Germinal center (tissue), 1 donor: ENCODE measurements at places on chromosomes 4 and X.

DNA sequence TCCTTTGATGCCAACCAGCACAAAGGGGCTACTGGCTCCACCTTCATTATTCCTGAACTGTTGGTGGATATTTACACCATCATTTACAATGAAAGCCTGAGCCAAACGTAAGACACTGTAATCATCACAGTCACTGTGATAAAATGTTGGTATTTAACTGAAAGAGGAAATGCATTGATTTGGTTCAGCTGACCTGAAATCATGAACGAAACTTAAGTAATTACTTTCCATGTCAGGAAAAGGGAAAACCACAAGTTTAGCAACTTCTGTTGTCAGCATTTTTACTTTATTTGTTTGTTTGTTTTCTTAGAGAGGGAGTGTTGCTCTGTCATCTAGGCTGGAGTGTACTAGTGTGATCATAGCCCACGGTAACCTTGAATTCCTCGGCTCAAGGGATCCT, 247.8 kb upstream of the FAM47A start:
- DNase-seq = no peak

DNA sequence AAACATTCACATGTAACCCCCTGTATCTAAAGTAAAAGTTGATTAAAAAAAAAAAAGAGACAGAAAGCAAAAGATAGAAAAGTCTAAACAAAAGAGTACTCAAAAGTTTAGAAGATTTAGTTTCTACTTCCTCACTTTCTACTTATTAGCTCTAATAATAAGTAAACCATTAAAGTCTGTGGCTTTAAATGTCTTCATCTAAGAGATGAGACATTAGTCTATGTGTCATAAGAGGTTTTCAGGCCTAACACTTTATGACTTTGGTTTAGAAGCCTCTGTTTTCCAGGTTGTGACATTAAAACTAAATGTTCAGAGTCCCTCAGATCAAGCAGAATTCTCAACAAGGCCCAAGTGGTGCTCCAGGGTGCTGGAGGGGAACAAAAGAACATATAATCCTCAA, 42.2 kb upstream of the GUCY1A1 start:
- DNase-seq = no peak

DNA sequence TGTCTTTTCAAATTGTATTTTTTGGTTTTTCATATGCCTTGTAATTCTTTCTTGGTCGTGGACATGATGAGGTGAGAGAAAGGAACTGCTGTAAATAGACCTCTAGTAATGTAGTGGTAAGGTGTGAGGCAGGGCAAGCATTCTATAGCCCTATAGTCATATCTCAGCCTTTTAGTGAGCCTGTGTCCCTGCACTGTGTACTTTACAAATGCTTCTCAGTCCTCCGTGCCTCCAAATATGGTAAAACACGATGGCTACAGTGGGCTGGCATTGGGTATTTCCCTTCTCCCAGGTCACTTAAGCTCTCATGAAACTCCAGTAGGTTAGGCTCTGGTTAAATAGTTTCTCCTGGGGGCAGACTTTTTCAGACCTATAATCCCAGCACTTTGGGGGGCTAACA, 57.9 kb upstream of the PLS3 start:
- no peak for DNase-seq

GRCh38 chr4:8737075-8737474, 134.6 kb downstream of the HMX1 start:
- no peak for DNase-seq

- DNase-seq = no peak
These were observed 11.2 kb downstream of the HNRNPD start for GRCh38 chr4:82362565-82362964.

GRCh38 chr4:26317766-26318165, 3.0 kb upstream of the RBPJ start:
- no peak for DNase-seq

DNA sequence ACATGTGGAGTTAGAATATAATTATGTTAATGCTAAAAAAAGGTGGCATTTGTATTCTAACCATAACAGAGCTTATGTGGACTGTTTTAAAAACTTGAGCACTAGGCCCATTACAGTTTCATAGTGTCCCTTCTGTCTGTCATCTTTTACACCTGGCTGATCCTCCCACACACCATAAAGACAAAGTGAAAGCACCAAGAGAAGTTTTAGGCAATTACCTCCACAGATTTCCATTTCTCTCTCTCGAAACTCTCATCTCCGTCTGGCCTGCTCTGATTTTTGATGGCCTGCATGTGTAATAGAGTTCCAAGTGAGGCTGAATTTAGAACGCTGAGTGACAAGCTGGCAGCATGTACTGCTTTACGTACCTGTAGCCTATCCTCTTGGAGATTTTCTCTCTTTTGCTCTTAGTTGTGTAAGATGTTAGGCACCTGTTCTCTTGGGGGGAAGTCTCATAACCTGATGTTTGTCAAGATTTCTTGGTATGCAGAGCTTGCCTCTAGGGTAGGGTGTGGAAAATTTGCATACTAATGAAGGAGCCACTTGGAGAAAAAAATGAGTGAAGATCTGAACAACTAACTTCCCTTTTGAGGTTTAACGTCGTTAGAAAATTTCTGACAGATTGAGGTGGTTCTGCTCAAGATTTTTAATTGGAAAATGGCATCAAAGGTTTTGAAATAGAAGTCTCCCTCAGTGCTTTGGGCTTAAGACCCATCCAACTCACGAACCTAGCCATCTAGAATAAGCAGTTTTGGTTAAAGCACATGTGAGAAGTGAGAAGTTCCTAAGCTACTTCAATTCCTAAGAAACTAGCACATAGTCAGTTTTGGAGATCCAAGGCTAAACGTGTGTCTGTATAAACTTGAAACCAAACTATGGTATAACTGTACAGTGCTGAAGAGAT, 57.6 kb upstream of the RAP1GDS1 start:
- peak; percentile 61 for DNase-seq

DNA sequence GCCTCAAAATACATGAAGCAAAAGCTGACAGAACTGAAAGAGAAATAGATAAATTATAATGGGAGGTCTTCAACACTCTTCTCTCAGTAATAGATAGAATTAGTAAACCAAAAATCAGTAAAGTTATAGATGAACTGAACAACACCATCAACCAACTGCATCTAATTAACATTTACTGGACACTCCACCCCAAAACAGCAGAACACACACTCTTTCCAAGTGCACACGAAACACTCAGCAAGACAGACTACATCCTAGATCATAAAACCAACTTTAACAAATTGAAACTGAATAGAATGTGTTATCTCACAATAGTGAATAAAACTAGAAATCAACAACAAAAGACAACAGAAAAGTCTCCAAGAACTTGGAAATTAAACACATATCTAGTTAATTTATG, 25.1 kb upstream of the TCEAL4 start:
- no peak for DNase-seq

DNA sequence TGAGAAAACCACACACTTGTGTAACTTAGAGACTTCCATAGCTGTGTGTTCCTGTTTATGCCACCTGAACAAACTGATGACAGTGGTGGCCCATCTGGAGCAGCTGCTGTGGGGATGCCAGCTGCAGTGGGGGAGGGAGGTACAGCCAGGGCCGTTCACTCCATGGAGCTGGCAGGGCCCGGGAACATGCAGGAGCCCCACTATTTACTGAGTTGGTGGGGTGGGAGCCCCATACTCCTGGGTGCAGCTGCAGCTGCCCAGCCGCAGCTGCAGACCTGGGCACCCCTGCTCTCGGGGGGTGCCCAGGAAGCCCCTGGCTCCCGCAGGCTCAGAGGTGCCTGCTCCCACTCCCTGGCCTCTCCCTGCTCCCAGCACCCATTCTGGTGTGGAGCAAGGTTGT, 398.6 kb upstream of the RASGEF1B start:
- DNase-seq = no peak

- no peak for DNase-seq
These were observed 132.6 kb upstream of the FAM9B start for GRCh38 chrX:9166584-9166944.

DNA sequence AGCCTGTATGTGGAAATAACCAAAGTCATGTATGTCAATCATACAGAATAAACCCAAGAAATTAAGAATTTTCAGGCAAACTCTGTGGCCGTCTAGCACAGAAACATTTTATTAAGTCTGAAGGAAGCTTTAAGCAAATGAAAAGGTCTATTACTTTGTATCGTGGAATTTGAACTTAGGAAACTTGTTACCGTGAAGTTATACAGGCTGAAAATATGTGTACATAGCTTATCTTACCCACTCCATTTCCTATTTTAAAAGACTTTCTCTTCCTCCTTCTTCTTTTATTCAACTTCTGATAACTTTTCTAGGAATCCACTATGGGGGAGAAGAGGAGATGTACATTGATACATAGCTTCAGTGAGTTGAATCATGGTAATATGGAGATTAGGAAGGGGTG, 108.3 kb downstream of the AGTR2 start:
- no peak for DNase-seq

GRCh38 chr4:56106180-56107147, 157.7 kb downstream of the CEP135 start:
- DNase-seq = no peak

GRCh38 chr4:138935135-138935807, 80.3 kb upstream of the NOCT start:
- DNase-seq = no peak

- DNase-seq = no peak
These were observed 22.1 kb upstream of the CEP135 start for GRCh38 chr4:55926610-55927009.

DNA sequence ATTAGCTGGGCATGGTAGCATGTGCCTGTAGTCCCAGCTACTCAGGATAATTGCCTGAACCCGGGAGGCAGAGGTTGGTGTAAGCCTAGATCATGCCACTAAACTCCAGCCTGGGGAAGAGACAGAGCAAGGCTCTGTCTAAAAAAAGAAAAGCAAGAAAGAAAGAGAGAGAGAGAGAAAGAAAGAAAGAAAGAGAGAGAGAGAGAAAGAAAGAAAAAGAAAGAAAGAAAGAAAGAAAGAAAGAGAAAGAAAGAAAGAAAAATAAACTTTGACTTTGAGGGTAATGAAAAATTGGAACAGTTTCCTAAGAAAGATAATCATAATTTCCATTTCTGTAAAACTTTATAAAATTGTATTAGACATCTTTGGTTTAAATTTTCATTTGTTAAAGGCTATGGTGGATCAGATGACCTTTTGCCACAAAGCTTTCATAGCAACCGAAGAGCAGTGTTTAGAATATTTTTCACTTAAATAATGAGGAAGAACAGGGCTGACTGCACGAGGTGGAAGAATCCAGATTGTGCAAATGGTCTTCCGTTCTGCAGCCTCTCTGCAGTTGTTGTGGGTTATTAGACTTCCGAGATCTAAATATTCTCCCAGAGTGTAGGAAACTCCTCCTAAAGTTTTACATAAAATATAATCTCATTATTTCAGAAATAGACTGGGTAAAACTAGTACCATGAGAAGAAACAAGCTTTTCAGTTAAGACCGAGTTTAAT, 55.9 kb downstream of the RBM47 start:
- DNase-seq = no peak

GRCh38 chr4:99264927-99265326, 25.9 kb downstream of the ADH1A start:
- DNase-seq = no peak

DNA sequence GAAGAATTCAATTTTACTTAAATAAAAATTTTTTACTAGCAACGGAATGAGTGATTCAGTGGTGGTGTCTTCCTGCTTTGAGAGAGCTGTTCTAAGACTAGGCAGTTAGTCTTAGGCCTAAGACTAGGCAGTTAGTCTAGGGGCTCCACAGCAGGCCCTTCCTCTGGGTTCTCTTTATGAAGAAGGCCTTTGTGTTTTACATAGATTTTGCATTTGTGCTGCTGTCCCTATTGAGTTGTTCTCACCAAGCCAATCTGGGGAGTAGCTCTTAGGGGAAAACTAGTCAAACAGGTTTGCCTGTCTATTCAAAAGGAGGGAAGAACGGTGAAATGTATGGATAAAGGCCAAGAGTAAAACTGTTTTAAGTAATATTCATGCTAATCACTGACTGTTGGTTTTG, 7.6 kb downstream of the UGT8 start:
- DNase-seq = no peak

- no peak for DNase-seq
These were observed 167.5 kb downstream of the DCTD start for GRCh38 chr4:182749667-182750167.

- DNase-seq = no peak
These were observed 12.1 kb downstream of the HAND2 start for GRCh38 chr4:173517781-173518424.

- no peak for DNase-seq
These were observed 47.0 kb downstream of the TBC1D14 start for GRCh38 chr4:6956434-6957147.

DNA sequence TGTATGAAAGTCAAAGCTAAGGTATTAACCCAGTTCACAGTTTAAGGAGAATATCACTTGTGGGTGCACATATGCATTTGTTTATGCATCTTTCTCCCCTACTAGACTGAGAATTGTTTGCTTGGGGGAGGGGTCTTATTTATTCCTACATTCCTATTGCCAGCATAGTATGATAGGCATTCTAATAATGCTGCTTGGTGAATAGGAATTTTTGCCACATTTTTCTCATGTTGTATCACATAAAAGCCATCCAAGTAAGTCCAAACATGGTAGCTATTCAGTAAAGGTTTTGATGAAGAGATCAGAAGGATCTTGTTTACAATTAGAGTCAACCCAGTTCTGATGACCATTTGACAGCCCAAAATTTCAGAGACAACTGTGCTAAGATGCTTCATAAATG, 48.6 kb downstream of the ASB9 start:
- DNase-seq = no peak

DNA sequence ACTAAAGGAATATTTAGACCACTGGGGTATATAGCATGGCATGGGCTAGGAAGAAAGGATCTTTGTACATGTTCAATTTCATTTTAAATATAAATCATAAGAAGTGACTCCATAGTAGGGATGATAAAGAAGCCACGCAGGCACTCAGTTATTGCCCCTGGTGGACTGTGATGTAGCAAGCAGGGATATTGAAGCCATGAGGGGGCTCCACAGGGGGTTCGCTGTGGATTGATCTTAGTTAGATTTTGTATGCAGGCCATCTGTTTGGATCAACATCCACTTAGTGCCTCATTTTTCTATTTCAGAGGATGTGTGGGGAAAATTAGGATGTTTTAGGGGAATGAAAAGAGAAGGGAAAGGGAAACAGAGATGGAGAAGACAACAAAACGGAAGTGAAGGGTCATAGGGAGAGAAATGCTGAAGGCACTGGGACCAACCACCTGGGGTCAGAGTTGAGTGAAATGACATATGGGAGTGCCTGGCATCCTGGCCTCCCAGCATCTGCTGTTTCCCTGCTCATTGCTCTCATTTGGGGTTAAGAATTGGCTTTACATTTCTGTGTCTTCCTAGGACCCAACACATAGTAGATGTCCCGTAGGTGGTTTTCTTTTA, 11.2 kb upstream of the FREM3 start:
- no peak for DNase-seq

GRCh38 chr4:30860978-30861377, 140.8 kb downstream of the PCDH7 start:
- no peak for DNase-seq

- no peak for DNase-seq
These were observed 1027.3 kb downstream of the PCDH18 start for GRCh38 chr4:136505020-136505419.

DNA sequence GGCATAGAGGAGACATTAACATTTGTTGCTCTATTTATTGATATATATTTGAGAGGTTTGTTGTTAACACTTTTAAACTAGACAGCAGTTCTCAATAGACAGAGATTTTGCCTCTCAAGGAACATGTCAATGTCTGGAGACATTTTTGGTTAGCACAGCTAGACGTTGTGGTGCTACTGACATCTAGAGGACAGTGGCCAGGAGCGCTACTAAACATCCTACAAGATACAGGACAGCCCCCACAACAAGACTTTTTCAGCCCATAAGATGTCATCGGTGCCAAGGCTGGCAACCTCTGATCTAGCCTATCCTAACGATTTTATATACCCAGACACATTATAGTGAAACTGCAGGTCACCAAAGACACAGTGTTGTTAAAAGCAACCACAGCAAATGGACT, 18.4 kb upstream of the CTSO start:
- DNase-seq = no peak
